Right ventricle myocardium superior (tissue), 1 donor: ENCODE measurements at places on chromosomes 3 and 15. TPM values are rescaled to one million over a fixed set of nuclear protein-coding genes. Genes with fewer than 3 reads are reported as not detected.

HDAC11 gene
- total RNA-seq, result 40.7 TPM

NFKBIZ gene
- 12.9 TPM for total RNA-seq

NMNAT3 gene
- 12.1 TPM for total RNA-seq

SCN11A gene
- 0.05 TPM for total RNA-seq

GRCh38 chr3:17430582-17430981 lies 311.8 kb downstream of the TBC1D5 start:
- no peak for DNase-seq

DNA sequence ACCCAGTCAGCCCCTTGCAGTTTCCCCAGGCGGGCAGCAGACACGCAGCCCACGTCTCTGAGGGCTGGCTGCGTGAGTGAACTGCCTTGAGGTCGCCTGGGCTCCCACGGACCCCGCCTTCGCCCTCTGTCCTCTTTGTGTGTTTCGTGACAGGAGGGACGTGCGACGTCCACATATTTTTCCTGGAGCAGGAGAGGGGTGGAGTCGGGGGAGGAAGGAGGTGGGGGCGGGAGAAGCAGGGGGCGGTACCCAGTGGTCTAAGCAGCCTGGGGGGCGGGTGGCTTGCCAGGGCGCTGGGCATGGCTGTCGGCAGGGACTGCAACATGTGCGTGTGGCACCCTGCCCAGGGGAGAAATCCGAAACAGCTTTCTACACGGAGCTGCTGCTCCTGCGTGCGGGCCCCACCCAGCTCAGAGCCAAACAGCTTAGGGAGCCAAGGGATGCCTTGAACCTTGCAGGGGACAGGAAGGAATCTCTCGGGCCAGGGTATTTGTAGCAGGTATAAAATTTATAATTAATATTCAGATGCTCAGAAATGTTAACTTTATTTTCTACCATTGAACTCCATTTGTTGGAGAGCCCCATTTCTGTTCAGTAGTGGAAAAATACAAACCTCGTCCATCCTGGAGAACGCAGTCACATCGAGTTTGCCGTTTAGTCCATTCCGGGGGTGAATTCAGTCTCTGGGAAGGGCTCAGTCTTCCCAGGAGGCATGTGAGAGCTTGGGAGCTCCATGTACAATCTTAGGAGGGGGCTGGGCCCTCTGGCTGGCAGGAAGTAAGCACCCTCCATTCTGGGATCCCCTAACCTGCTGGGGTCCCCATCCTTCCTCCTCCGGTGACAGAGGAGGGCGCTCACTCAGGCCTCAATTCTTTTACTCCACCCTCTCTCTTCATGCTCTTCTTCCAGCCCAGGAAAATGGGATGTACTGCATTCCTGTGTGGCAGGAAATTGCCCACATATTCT lies 79.1 kb upstream of the MEF2A start:
- peak; percentile 91 for DNase-seq

- no peak for DNase-seq
These were observed 121.9 kb downstream of the NSUN3 start for GRCh38 chr3:94184781-94185180.

DNA sequence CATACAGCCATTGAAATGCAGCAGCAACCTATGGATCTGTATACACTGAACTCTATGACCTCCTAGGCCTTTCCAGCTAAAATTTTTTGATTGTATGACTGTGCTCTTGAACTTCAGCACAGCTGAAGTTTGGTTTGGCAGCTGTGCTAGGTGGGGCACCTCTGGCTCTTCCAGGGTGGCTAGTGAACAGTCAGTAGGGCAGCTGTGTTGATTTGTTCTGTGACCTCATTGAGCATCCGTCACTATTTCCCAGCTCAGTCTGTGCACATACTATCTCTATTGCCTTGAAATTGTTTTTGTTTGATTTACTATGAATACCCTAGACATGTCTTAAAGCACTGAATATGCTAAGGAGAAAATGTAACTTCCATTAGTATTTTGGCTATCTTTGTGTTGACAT lies 363.2 kb upstream of the NAALADL2 start:
- no peak for DNase-seq

DNA sequence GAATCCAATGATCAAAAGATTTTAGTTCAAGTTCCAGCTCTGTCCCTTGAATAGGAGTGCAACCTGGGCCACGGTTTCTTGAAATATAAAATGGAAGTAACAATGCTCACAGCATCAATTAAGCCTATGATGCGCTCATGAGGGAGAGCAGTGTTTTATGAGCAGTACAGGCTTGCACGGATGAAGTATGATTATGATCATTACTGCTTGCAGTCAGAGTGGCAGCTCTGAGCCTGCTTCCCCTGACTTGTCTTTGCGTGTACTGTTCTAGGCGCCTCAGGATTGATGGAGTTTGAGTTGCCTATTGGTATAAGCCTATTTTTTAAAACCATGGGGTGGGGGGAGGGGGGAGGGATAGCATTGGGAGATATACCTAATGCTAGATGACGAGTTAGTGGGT lies 37.0 kb downstream of the ITGB5 start:
- DNase-seq, result no peak

DNA sequence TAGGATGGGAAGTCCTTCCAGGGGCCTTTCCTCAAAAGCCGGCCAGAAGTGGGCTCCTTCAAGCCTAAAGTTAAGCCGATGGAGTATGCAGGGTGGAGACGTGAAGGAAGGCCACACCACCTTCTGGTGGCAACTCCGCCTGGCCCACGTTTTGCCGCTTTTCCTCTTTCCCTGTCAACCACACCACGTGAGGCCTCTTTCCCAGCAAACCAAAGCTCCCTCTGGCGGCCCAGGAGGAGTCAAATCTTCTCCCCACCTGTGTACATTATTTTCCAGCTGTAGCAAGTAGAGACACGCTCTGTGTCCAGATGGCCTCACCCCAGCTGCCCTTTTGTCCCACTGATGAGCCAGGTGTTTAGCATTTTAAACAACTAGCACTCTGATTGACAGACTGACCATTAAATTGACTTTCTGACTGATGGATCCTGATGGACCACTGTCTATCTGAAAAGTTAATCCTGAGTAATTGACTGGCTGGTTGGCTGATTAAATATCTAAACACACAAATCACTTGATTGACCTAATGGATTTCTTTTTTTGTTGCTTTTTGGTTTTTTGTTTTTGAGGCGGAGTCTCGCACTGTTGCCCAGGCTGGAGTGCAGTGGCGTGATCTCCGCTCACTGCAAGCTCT lies 59.6 kb upstream of the ZBTB38 start:
- peak; percentile 59 for DNase-seq

DNA sequence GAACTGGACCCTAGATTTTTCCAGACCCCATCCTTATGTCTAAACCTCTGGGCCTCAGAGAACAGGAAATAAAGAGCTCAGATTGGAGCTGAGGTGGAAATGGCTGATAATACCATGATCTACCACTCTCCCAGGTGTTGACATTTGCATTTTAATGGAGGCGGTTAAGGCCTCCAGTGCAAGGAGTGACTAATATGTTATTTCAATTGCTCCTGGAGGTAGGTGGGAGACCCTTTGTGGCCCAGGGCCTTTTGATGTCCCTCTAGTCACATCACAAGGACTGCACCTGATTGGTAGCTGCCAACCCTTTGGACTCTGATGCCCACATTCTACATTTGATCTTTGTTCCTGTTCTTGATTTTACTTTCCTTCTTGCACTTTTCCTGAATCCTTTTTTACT lies 9.0 kb upstream of the ADCY5 start:
- no peak for DNase-seq

DNA sequence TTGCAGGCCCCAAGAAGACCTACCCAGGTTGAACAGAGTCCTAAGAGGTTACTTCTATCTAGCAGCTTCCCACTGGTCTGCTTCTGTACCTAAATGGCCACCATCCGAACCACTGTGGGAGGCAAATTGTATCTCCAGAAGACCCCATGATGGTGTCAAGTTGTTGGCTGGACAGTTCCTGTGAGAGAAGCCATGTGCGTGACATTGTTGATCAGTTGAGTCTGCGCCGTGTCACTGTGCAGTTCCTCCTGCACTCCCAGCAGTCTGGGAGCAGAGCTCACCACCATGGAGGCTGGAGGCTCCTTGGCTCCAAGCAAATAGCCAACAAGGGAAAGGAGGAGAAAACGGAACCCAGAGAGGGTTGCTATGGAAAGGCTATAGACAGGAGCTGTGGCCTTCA lies 7.5 kb upstream of the CYP1A1 start:
- DNase-seq, result no peak

DNA sequence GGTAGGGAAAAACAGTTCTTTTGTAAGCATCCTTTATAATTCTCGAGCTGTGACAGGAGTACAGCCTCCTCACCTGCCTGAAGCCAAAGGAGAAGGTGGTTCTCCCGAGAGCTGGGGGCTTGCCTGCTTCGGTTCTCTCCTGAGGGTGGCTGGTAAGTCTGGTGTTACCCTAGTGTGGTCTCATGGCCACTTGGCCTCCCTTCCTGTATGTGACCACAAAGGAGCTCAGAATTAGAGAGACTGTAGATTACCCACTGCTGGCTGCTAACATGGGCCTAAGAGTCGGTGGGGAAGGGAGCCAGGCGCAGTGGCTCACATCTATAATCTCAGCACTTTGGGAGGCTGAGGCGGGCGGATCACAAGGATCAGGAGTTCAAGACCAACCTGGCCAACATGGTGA lies 12.6 kb downstream of the PDHB start:
- no peak for DNase-seq

DNA sequence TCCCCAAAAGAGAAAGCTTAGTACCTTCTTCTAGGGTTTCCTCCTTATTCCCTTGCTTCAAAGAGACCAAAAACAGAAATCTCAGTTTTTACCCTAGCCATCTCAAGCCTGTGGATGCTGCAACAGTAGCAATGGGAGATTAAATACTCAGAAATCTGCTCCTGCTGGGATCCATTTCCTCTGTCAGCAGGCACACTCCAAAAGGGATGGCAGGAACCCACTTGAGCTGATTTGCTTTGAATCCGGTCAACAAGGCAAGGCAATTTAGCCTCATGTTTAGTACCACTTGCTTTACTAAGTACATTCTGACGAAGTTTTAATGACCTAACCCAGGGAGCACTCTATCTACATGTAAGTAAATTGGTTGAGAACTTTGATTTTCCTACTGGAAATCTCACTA lies 590.0 kb upstream of the ADAMTS9 start:
- no peak for DNase-seq

DNA sequence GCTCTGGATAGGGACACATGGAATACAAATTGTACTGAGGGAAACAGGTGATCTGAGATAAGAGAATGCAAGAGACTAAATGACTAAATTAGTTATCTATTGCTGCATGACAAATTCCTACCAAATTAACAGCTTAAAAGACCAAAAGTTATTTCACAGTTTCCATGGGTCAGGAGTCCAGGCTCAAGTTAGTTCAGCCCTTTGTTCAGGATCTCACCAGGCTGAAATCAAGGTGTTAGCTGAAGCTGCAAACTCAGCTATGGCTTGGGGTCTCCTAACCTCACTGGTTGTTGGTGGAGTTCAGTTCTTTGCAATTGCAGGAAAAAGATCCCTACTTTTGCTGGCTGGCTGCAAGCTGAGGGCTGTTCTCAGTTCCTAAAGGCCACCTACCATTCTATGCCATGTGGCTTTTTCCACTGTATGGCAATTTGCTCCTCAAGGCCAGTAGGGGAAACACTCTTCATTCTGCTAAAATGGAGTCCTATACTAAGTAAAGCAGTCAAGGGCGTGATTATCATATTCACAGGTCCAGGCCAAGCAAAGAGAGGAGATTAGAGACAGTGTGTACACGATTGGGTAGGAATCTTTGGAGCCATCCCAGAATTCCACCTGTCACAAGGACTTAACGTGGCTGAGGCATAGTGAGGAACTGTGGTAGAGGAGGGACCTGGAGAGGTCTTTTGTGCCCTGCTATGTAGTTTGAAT lies 53.7 kb downstream of the THRB start:
- no peak for DNase-seq
